CD4-positive, alpha-beta memory T cell (primary cell): ENCODE measurements at places on chromosomes 6 and 20.

GRCh38 chr6:43009124-43009523, 4.6 kb downstream of the MEA1 start:
- no peak for DNase-seq

GRCh38 chr6:30684386-30685156, 1.9 kb downstream of the PPP1R18 start:
- DNase-seq = peak; percentile 70

DNA sequence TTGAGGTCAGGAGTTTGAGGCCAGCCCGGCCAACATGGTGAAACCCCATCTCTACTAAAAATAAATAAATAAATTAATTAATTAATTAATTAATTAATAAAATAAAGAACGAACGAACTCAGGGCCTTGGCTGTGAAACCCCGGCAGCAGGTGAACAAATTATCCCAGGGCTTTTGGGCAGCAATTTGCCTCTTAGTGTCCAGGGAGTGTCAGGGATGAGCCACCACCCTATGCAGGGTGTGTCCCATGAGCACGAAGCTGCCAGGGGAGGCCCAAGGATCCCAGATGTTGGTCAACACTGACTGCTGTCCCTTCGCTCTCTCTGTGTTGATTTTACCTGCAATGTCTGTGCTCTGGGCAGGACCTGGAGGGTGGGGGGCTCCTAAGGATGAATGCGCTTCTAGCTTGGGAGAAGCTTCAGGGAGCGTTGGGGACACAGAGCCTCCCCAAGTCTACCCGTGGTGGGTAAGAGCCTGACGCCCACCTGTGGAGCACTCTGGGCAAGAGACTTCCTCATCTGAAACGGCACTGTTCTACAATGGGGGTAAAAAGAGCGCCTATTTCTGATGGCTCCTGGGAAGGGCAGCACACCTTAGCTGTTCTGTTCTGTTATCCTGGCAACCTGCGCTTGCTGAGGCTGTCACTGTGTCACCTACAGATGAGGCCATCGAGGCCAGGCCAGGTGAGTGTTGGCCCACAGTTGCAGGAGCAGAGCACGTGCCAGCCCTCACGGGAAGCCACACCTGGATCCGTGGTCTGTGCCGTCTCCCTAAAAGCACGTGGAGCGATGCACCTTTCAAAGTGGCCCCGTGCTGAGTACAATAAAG, 125.5 kb upstream of the CDH4 start:
- no peak for DNase-seq

- DNase-seq = no peak
Measured at GRCh38 chr20:8433291-8433690, 301.2 kb downstream of the PLCB1 start.

GRCh38 chr6:137191670-137192069, 18.2 kb upstream of the IL22RA2 start:
- DNase-seq = no peak

GRCh38 chr6:117776441-117776840, 101.2 kb downstream of the NUS1 start:
- DNase-seq = no peak

- DNase-seq = no peak
Measured at GRCh38 chr6:126063512-126064146, 77.3 kb downstream of the TRMT11 start.

DNA sequence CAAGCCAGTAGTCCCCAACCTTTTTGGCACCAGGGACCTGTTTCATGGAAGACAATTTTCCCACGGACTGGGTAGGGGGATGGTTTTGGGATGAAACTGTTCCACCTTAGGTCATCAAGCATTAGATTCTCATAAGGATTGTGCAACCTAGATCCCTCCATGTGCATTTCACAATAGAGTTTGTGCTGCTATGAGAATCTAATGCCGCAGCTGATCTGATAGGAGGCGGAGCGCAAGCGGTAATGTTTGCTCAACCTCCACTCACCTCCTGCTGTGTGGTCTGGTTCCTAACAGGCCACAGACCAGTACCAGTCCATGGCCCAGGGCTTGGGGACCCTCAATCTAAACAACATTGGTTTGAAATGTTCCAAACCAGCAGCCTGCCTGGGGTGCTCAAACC, 137.0 kb upstream of the STXBP5 start:
- DNase-seq = no peak

GRCh38 chr20:18694071-18694470, 106.2 kb downstream of the DTD1 start:
- DNase-seq = no peak

DNA sequence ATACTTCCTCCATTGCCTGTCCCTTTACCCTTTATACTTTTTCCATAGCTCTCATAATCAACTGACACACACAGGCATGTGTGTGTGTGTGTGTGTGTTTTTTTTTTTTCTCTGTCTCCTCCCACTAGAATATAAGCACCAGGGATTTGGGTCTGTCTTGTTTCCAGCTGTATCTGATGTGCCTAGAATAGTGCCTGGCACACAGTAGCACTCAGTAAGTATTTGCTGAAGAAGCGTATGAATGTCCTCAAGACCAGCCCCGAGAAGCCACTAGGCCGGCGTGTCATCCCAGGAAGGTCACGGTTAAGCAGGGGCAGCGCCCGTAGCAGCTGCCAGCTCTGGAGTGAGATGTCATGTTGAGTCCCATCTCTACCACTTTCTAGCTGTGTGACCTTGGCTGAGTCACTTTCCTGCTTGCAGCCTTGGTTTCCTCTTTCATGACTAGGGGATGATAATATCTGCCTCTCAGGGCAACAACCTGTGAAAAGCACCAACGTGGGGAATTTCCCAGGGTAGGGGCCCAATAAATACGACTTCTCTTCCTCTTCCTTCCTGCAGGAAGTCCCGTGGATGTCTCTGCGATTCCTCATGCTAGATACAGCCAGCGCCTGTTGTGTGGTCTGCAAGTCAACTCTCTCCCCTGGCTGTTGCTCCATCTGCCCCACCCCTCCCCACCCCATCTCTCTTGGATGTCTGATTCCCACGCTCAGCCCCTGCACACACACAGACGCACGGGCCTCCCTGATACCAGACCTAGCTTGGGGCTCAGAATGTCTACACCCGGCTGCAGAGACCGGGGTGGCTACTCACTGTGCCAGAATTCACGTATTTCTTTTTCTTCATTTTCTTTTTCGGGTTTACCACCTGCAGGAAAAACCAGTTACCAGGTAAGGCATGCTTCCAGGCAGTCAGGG, 58.1 kb downstream of the RAB44 start:
- DNase-seq = peak; percentile 97

GRCh38 chr6:133198725-133199124, 42.4 kb upstream of the EYA4 start:
- no peak for DNase-seq

DNA sequence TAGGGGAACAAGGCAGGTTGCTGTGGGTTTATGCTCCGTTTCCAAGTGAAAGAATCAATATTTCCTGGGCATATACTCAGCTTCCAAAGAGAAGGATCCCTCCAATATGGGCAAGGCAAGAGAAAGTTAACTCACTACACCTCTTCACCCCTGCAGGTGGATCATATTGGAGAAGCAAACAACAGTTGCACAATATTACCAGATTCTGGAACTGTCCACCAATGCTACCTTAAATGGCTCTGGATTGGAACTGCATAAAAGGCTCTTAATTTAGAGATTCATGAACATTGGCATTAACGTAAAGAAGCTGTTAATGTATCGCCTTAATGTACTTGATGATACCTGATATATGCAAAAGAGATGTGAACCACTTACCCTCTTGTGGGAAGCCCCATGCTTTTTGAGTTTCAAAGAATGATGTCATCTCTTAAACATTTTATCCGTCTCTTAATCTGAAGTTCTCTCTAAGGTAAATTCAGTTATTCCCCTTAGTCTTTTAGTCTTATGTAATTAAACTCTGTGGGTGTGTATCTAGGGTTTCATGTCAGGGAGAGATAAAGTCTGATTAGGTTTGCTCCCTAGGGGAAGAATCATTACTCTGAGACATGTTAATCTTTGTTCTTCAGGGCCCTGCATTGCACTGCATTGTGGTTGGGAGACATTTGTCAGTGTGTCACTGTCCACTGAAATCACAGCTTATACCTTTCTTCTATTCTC, 99.5 kb downstream of the PHACTR1 start:
- DNase-seq = no peak

- no peak for DNase-seq
Measured at GRCh38 chr6:56242346-56242745, 5.0 kb downstream of the COL21A1 start.

DNA sequence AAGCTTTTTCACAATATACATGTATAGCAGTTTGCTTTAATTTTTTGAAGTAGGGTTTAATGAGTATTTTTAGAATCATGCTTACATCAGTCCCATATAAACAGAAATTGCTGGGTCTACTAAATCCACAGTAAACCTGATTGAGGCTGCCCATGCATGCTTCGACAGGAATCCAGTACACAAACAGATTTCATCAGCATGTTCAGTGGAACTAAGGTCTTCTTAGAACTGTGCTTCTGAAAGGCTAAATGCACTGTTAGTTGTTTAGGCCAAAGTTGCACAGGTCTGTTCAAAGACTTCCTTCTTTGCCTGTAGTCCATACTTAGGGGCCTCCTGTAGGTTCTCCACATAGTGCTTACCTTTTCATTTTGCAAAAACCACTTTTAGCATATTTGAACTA, 42.5 kb upstream of the THBS2 start:
- DNase-seq = no peak

GRCh38 chr6:35318196-35319171, 20.9 kb downstream of the DEF6 start:
- no peak for DNase-seq

DNA sequence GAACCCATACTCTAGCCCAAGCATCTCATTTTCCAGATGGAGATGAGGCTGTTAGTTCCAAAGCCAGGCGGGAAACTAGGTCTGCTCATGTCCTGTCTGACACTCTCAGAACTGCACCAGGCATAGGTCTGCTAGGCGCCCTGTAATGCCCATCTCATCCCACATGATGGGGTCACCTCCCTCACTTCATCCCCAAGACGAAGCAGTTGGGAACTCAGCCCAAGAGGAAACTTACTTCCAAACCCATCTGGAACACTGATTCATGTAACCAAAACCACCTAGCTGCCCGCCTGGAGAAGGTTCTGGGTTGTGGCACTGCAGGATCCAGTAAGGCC, 119.4 kb upstream of the PRND start:
- DNase-seq = no peak

GRCh38 chr6:4946521-4946920, 57.3 kb downstream of the RPP40 start:
- DNase-seq = no peak

- no peak for DNase-seq
Measured at GRCh38 chr6:148523551-148523950, 180.9 kb downstream of the SASH1 start.

- no peak for DNase-seq
Measured at GRCh38 chr6:110826236-110827129, 11.2 kb upstream of the CDK19 start.

DNA sequence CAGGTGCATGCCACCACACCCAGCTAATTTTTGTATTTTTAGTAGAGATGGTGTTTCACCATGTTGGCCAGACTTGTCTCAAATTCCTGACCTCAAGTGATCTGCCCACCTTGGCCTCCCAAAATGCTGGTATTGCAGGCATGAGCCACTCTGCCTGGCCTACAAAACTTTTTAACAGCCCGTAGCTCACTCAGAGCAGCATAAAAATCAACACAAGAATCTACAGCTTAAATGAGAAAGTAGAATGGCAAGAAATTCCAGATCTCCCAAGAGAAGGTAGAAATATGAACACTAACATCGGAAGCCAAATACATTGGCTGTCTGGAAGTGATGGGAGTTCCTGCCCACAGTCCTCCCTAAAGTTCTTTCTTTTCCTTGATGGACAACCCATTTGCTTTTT, 43.7 kb downstream of the SCGN start:
- DNase-seq = no peak

- no peak for DNase-seq
Measured at GRCh38 chr20:62587757-62588402, 54.4 kb upstream of the SLCO4A1 start.

GRCh38 chr6:30037182-30037788, 23.8 kb upstream of the POLR1H start:
- DNase-seq = no peak

GRCh38 chr6:125773387-125774341, 17.1 kb upstream of the NCOA7 start:
- no peak for DNase-seq

DNA sequence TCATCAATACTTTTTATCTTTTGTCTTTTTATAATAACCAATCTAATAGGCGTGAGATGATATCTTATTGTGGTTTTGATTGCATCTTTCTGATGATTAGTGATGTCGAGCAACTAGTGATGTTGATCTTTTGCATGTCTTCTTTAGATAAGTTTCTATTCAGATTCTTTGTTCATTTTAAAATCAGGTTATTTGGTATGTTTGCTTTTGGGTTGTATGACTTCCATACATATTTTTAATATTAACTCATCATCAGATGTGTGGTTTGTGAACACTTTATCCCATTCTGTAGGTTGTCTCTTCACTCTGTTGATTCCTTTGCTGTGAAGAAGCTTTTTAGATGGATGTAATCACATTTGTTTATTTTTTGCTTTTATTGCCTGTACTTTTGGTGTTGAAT, 295.8 kb downstream of the BCKDHB start:
- DNase-seq = no peak

DNA sequence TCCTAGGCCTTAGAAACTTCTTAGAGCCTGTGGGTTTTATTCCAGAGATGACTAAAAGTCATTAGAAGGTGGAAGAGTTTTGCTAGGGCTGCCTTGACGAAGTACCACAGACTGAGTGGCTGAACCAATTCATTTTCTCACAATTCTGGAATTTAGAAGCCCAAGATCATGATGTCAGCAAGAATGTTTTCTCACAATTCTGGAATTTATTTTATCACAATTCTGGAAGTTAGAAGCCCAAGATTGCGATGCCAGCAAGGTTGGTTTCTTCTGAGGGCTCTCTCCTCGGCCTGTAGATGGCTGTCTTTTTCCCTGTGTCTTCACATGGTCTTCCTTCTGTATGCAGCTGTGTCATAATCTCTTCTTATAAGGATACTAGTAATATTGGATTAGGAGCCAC, 672.9 kb upstream of the MARCKS start:
- DNase-seq = no peak

GRCh38 chr20:61251529-61252393, at the start of gene CDH4:
TSS of gene CDH4 (plus strand) at chr20:61252261.
- no peak for DNase-seq

DNA sequence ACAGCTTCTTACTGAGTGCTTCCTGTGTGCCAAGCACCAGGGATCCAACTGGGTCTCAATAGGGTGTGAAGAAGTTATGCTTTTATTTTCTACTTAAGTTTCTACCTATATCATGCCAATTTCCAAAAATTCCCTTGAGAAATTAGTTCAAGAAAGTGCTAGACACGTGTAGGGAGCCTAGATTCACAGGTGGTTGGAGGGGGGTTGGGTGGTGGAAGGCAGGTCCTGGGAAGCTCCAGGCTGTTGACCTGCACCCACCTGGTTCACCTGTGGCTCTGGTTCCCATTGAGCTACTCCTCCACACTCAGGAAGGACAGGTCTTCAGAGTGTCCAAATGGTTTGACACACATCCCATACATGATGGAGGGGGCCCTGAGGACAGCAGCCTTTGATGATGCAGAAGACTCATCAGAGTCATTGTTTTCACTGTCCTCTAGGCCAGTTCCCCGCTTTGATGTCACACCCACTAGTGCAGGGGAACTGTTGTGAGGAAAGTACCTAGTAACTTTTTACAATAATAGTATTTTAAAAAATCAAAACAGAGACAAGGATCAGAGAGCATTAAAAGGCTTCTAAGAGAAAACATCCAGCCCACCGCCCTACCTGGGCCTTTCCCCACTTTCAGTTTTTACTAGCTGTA, 39.8 kb upstream of the MYL9 start:
- DNase-seq = no peak

GRCh38 chr6:27288136-27289044, 23.7 kb downstream of the POM121L2 start:
- no peak for DNase-seq

- DNase-seq = no peak
Measured at GRCh38 chr20:37350649-37351574, 5.0 kb downstream of the SRC start.

- no peak for DNase-seq
Measured at GRCh38 chr6:27834384-27834783, 77.8 kb downstream of the OR2B2 start.
